ENCODE measurements at places on chromosomes 2 and 18. TPM values are rescaled to one million over a fixed set of nuclear protein-coding genes. Genes with fewer than 3 reads are reported as not detected.

GRCh38 chr2:140905083-140905781 lies 1225.6 kb downstream of the LRP1B start:
- no peak for DNase-seq

DNA sequence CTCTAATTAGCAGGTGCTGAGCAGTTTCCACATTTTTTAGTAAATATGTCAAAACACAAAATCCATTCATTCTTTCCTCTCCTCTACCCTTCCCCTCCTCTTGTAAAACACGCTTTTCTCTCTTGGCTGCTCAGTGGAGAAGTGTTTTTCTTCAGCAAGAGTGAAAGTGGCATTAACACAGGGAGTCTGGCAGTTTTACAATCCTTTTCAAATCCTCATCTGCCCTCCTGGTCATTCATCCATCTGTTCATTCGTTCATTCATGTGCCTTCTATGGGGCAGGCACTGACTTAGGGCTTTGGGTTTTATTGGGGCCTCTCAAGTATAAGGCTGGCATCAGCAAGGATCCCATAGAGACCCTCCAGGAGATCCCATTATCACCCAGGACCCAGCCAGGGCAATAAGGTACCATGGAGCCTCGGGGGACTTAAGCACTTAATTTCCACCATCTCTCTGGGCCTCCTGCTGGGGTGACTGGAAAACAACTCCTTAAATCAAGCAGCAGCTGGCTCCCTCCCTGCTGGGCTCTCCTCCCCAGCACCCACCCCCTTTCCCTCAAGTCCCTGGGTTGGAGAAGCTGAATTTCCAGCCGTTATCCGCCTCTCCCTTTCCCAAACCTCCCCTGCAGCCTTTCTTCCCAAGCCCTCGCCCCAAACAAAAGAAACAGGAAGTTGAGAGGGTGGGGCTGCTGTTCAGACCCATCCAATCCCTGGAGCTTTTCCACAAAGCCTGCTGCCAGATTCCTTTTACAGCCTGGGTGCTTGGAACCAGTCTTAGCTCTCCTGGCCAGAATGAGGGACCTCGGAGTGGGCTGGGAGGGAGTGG lies 32.6 kb downstream of the MARCHF4 start:
- peak; percentile 63 for DNase-seq

- peak; percentile 63 for DNase-seq
Measured at GRCh38 chr2:206274434-206275311, at the start of gene ZDBF2. ZDBF2 (plus strand) TSS chr2:206274663; CDS start chr2:206281850, 7,187 bp downstream.

GRCh38 chr18:11767935-11768334 lies 78.9 kb downstream of the GNAL start:
- DNase-seq: peak; percentile 1

Gene HRH4
- total RNA-seq: 0.19 TPM

GRCh38 chr2:85748039-85748734 lies 5.6 kb upstream of the ATOH8 start:
- DNase-seq: no peak

- DNase-seq: no peak
Measured at GRCh38 chr2:46936566-46936965, 21.0 kb upstream of the MCFD2 start.

GRCh38 chr2:71348302-71348701 lies 16.7 kb downstream of the ZNF638 start:
- DNase-seq: peak; percentile 62

DNA sequence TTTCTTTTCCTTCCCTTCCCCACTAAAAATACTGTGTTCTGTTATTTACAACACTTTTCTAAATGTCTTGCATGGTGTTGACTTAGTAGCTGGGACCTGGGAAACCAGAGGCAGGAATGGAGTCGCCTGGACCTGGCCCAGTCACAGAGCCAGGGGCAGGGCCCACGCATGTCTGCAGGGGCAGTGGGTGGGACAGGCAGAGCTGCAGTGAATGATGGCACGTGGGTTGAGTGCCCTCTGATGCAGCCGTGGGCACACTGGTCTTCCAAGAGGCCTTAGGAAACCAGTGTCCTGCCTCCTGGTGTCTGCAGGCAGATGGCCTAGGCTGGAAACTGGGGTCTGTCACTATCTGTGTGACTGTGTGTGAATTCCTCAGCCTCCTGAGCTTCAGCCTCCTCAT lies 46.8 kb downstream of the ARHGEF4 start:
- no peak for DNase-seq

DNA sequence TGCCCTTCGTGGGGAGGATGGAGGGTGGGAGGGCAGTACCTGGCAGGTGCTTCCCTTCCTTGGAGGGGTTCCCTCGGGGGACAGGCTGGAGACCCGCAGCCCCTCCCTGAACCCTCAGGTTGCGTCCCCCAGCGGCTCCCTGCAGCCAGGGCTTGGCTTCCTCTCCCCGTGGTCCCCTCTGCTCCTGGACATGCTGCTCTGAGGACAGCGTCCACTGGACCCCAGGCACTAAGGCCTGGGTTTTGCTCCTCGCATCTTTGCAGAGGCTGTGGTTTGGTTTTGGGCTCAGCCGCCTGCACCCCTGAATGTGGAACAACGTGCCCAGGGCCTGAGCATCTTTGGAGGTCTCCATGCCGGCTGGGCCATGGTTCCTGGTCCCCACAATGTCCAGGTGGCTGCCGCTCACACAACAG lies 133.5 kb downstream of the PTGR3 start:
- DNase-seq: no peak

GRCh38 chr18:57439609-57439968 lies 4.4 kb downstream of the ONECUT2 start:
- DNase-seq: no peak

DNA sequence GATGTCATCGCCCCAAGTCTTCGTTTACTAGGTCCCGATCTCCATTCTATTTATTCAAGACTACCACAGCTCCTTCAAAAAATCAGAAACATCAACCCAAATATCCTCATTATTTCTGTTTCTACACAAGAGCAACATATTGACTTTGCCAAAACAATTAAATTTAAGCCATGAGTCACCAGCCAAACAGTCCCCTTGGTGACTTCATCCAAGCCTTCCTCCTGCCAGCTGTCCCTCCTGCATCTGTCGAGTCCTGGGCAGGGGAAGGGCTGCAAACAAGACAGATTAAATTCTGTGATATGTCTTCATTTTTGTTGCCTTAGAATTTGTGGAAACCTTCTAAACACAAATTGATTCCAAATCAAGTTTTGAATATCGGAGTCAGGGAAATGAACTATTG lies 110.3 kb downstream of the SP3 start:
- no peak for DNase-seq

DNA sequence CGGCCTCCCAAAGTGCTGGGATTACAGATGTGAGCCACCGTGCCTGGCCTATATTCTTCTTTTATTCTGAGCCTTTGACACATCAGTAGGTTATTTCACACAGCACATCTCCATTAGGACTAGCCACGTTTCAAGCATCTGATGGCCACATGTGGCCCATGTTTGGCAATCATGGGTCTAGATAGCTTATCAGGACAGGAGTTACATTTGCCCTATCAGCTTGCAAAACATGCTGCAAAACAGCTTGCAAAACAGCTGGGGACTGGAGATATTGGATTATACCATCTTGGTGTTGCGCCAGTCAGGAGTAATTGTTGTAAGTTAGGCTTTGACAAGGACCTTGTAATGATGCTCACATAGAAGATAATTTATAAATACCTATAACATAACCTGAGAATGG lies 94.9 kb downstream of the GBX2 start:
- no peak for DNase-seq

GRCh38 chr2:126270587-126270986 lies 385.4 kb upstream of the GYPC start:
- no peak for DNase-seq

Gene SLC19A3
- not detected for total RNA-seq

- no peak for DNase-seq
Measured at GRCh38 chr2:105793196-105793975, 48.7 kb downstream of the NCK2 start.

DNA sequence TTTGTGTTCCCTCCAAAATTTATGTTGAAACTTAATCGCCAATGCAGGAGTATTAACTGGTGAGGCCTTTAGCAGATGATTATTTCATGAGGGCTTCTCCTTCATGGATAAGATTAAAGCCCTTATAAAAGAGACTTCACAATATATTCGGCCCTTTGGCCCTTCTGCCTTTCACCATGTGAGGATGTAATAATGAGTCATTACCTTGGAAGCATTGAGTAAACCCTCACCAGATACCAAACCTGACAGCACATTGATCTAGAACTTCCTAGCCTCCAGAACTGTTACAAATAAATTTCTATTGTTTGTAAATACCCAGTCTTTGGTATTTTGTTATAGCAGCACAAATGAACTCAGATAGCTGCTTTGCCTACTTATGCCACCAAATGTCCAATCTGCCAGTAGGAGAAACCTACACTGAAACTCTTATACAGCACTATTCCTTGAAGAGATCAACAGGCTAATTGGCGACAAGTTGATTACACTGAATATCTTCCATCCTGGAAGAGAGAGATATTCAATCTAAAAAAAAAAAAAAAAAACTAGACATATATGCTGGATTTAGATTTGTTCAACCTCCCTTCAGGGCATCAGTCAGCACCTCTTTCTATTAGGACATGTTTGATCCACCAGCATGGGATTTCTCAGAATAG lies 125.9 kb upstream of the COL5A2 start:
- DNase-seq: peak; percentile 11

- DNase-seq: no peak
Measured at GRCh38 chr18:37582261-37582660, 16.7 kb upstream of the CELF4 start.

Gene DAW1
- not detected for total RNA-seq

Gene OSBPL1A
- 13.8 TPM for total RNA-seq

GRCh38 chr2:118903551-118904479 lies 38.2 kb upstream of the MARCO start:
- DNase-seq: no peak

DNA sequence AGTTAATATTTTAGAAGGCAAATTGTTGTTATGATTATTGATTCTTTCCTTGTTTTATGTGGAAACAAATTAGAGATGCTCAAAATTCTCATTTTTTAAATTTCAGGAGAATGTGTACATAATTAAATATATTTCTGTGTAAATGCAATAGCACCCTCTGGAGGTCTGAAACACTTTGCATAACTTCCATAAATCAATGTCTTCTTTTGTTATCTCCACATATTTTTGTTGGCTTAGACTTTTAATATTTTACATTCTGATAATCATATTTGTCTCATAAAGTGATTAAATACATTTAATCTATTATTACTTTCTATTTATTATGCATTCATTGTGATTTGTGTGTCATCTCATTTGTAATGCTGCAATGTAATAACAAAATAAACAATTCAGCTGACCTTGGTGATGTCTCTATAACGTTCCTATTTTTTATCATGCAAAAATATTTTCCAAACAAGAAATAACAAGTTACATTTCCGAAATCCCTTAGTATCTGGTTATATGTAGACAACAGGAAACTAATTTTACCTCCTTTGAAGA lies 201.8 kb upstream of the GALNT5 start:
- DNase-seq: peak; percentile 69

GRCh38 chr2:37794717-37795116 lies 123.3 kb upstream of the CDC42EP3 start:
- no peak for DNase-seq

GRCh38 chr2:106187273-106187891 lies 6.7 kb downstream of the UXS1 start:
- DNase-seq: no peak
